Fibroblast of mammary gland (primary cell): ENCODE measurements at places on chromosomes 16 and 17.

- DNase-seq = no peak
Measured at GRCh38 chr16:73154063-73154870, 106.3 kb upstream of the ZFHX3 start.

GRCh38 chr17:49939318-49939717, 29.7 kb upstream of the DLX4 start:
- no peak for DNase-seq

DNA sequence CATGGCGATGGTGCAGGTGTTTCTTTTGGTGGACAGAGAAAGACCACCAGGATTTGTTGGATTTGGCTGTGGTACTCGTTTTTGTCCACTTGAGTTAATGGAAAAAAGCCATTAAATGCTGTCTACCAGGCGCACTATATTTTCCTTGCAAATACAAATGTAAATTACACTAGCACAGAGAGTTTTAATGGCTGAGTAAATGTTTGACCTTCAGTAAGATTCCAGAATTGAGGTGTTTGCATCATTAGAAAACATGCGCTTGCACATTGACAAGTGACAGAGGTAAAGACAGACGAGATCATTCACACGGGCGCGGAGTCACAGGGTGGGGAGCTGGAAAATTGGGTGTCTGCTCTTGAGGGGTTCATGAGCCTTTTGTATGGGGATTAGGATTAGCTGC, 53.5 kb upstream of the AKTIP start:
- no peak for DNase-seq

- DNase-seq = peak; percentile 28
Measured at GRCh38 chr17:66580184-66580955, 254.5 kb upstream of the CACNG5 start.

DNA sequence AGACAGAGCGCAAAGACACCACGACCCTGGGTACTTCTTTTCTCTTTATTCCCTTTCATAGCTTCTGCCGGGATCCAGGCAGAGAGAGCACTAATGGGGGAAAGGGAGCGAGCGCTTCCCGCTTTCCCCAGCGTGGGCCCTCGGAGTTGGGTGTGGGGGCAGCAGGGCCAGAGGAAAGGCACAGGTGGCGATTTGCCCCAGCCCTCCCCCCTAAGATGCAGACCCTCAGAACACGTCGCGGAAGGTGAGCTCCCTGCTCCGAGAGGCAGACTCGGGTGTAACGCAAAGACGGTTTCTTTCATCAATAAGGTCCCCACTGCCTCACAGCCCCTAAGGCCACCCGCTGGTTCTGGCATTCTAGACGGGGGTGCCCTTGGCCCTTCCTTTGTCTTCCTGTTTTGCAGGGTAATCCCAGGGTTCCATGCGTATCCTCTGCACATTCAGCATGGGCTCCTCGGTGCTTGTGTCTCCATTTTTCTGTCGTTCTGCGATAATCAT, 570 bp upstream of the NME3 start:
- no peak for DNase-seq

DNA sequence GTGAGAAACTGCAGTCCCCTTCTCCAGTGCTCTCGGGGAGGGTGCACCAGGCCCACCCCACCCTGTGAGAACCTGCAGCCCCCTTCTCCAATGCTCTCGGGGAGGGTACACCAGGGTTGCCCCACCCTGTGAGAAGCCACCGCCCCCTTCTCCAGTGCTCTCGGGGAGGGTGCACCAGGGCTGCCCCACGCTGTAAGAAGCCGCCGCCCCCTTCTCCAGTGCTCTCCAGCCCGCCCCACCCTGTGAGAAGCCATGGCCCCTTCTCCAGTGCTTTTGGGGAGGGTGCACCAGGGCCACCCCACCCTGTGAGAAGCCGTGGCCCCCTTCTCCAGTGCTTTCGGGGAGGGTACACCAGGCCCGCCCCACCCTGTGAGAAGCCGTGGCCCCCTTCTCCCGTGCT, 12.1 kb downstream of the SPATA33 start:
- no peak for DNase-seq

GRCh38 chr16:83738923-83739503, 68.8 kb upstream of the HSBP1 start:
- DNase-seq = no peak

DNA sequence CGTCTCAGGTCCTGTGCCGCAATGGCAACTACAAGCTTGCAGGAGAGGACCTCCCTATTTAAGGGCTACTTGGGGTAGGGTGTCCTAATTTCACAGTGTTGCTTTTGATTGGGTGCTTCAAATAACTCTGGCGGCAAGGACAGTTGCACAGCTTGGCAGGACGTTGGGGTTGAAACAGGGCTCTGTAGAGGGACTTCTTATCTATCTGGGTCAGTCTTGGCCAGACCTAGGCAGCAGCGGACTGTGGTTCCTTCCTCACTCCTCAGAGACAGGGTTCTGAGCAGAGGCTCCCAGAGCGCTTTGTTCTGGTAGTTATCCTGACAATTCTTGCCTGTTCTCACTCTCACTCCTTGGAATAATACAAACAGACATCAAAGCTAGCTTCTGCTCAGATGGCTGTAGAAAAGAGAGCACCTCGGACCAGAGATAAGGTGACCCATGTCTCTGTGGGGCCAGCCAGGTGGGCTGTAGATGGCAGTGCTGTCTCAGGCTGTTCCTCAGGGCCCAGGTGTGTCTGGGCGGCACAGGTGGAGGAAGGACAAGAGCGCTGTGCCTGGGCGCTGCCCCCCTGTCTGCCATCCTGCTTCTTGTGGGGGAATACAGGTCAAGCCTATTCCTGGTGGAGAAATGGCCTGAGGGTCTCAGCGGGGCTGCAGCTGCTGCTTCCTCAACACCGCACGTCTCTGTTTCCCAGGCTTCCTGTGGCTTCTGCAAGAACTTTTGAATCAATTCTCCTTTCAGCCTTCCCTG, 61.0 kb downstream of the PLD6 start:
- no peak for DNase-seq

GRCh38 chr17:74295625-74296547, 21.9 kb downstream of the DNAI2 start:
- peak; percentile 19 for DNase-seq

DNA sequence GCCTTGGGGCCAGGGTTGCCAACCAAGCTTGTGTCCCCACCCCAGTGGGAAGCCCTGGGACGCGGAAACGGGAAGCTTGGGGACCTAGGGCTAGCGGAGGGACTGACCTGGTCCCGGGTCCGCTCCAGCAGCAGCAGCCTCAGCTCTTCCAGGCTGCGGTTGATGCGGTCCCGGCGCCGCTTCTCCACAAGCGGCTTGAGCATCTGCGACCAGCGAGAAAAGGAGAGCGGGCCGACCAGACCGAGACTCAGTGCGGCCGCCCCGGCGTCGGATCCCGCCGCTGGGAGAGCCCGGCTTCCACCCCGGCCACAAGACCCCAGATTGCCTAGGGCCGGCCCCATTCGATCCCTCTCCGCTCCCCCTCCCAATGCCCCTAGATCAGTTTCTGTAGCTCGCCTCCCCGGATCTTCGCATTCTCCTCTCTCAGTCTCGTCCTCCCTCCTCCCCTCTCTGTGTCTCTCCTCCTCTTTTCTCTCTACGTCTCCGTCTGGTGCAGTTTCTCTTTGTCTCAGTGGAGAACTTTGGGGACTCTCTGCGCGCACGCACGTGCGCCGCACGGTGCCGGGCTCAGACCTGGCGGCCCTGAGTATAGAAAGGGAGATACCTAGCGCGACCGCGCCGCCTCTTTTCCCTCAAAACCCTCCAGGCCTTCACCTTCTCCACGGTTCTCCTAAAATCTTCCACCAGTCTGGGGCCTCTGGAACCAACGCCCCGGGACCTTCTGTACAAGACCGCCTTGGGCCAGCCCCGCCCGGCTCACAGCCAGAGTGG, 797 bp downstream of the HES7 start:
- no peak for DNase-seq

DNA sequence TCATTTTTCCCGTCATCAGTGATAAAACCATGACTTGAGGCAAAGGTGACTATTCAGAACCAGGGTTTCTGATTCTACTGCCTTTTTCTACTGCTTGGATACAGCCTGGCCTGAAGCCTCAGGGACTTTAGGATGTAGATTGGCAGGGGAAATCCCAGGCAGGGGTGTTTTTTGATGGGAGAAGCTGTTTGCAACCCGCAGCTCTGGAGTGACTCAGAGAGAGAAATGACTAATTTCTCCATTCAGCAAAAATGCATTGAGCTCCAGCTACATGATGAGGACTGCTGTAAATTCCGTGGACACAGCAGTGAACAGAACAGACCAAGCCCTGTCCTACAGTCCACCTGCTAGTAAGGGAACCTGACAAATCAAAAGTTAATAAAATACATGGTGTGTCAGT, 560.6 kb downstream of the CDH13 start:
- DNase-seq = peak; percentile 52

DNA sequence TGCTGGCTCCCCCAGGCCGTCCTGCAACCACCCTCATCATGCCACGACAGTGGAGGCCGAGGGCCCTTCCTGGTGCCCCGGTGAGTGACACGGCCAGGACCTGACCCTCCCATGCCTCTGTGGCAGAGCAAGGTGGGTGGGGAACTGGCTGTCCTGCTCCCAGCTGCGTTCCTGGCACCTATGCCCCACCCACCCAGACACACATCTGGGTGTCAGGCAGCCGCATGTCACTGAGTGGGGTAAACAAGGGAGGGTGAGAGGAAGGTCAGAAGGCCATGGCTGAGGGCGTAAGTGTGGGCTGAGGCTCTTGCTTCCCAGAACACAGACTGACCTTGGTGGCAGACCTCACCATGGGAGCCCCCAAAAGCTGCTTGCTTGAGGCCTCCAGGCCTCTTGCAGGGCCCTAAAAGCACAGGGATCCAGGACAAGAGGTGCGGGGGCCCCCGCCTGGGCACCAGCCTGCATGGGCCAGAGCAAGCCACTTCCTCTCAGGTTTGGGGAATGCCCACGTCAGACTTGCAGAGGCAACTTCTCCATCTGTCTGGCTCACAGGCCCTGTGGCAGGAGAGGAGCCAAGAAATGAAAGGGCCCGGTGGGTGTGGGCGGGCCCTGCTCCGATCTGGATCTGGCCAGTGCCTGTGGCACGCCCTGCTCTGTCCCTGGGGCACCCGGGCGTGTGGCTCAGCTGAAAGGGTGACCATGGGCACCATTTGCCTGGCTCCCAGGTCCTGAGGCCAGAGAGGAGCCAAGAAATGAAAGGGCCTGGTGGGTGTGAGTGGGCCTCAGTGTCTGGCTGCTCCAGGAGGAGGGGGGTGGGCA, 3.9 kb upstream of the CCDC57 start:
- DNase-seq = peak; percentile 85

DNA sequence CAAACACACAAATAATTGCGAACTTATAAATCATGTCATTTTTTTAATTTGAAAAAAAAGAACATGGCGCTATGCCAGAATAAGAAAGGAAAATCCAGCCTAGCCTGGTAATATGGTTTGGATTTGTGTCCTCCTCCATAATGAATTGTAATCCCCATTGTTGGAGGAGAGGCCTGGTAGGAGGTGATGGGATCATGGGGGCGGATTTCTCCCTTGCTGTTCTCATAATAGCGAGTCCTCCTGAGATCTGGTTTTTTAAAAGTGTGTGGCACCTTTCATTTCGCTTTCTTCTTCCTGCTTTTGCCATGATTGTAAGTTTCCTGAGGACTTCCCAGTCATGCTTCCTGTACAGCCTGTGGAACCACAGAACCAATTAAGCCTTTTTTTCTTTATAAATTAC, 65.9 kb upstream of the TANC2 start:
- no peak for DNase-seq

DNA sequence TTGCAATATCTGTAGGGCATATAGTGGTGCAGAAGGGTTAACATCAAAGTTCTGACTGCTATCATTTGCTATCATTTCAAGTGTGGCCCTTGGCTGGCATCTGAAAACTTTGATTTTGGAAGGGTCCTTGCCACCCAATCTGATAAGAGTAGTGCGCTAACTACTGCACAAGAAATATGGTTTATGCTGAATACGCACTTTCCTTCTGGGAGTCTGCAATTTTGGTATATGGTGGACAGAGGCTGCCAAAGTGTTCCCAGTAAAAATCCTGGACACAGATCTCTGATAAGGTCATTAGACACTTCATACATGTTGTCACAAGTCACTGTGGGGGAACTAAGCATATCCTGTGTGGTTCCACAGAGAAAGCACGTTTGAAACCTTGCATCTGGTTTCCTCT, 461.6 kb upstream of the CDH11 start:
- no peak for DNase-seq

DNA sequence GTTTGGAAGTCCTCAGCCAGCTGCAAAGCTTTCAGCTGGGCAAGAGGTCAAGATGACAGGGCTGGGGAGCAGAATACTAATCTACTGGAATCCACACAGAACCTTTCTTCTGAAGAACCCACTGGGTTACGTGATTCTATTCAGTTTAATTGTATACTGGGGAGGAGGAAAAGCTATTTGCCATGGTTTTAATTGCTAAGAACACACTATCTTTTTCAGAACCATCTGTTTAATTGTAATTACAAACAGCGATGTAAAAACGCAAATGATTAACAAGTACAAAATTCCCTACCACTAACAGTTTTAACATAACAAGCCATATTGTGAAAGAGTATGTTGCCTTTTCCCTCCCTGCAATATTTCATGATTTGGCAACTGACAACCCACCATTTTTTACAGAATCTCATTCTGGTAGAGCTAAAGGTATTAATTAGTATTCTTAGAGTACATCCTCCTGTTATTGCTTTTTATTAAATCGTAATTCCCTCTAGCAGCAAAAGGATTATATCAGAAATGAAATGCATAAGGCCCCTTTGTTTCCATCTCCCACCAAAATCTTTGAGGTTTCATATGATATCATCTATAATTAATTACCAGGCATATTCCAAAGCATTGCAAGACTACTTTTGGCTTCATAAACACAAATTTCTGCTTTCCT, 12.1 kb downstream of the HYDIN start:
- DNase-seq = no peak

- peak; percentile 78 for DNase-seq
Measured at GRCh38 chr17:81636505-81637288, at the start of the genes NPLOC4 and TSPAN10. TSS of gene NPLOC4 (minus strand) at chr17:81637112. CDS start at chr17:81636930, 182 bp downstream. TSS of gene TSPAN10 (plus strand) at chr17:81637196. CDS start at chr17:81642413, 5,217 bp downstream.

GRCh38 chr17:17027442-17028058, 14.7 kb upstream of the MPRIP start:
- no peak for DNase-seq

DNA sequence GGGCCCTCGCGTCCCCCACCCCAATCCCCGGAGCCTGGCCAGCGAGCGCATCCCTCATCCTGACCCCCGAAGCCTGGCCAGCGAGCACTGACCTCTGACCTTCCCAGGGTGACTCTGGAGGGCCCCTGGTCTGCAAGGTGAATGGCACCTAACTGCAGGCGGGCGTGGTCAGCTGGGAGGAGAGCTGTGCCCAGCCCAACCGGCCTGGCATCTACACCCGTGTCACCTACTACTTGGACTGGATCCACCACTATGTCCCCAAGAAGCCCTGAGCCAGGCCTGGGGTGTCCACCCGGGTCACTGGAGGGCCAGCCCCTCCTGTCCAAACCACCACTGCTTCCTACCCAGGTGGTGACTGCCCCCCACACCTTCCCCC, 2.3 kb downstream of the TPSD1 start:
- no peak for DNase-seq

GRCh38 chr16:735982-736453, 4.8 kb downstream of the CIAO3 start:
- DNase-seq = no peak
